ENCODE measurements at places on chromosomes 6 and 20.
A peak's percentile ranks its signal among the peaks of the same experiment; 100 is the strongest.

GRCh38 chr20:24806705-24807676 lies 142.1 kb upstream of the CST7 start:
- no peak for DNase-seq

- DNase-seq = no peak
Measured at GRCh38 chr20:57883761-57884160, 173.9 kb upstream of the PMEPA1 start.

GRCh38 chr6:109466212-109466923 lies 10.8 kb upstream of the MICAL1 start:
- DNase-seq = no peak

- DNase-seq = no peak
Measured at GRCh38 chr6:112298021-112298745, 43.8 kb upstream of the LAMA4 start.

GRCh38 chr6:96683819-96684528 lies 121.0 kb downstream of the FHL5 start:
- no peak for DNase-seq

DNA sequence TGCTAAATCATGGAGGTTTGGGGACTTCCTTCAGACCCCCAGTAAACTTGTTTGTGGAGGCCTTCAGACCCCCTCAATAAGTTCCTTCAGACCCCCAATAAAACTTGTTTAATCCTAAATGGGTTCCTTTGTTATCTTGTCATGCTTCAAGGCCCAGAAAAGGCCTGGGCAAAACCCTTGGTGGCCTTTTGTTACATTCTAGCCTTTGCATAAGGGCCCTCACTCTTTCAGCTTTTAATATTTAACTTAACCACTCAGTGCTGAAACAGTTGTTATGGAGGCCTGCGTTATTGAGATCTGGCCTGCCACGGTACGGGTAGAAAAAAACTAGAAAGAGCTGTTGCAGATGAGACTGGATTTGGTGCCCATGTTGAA lies 4.3 kb upstream of the DYNLRB1 start:
- no peak for DNase-seq

DNA sequence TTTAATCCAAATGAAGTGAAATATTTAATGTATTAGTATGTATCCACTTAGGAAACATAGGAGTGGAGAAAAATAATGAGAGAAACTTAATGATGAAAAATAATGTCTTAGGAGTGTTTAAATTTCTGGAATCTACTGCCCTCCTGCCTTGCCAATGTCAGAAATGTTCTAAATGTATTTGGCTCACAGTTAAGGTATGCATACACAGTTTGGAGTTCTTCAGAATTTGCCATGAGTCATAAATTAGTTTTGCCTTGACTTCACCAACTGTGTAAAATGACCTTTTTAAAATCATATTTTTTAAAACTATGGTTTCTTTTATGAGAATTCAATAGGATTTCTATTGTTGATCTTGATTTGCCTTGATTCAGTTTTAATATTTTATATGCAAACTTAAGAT lies 191.7 kb upstream of the HSF2 start:
- no peak for DNase-seq

DNA sequence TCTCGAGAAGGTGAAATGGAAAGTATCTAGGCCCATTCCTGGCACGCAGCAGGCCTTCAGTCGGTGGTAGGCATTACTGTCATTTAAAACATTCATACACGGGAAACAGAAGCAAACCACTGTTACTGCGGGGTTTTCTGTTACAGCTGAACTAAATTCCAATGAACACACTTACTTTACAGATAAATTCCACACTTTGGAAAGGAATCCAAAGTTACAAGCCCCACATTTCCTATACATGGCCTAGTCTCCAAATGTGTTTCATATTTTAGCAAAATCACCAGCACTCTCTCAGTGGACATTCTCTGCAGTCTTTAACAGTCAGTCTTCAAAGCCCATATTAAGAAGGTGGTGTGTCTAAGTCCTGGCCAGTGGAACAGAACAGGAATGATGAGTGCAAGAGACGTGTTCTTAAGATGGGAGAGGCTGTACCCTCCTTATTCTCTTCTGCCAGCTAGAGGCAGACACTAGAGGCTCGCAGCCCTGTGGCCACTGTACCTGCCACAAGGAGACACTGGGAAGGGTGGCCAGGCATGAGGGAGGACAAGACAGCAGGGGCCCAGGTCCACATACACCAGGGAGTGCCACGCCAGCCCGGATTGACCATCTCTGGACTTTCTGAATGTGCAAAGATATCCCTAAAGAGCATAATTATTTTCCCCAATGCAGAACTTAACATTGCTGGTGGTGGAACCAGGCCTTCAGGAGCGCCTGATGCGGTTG lies 76.4 kb downstream of the CDC5L start:
- DNase-seq = no peak

- DNase-seq = no peak
Measured at GRCh38 chr6:50826037-50826761, 7.5 kb downstream of the TFAP2B start.

DNA sequence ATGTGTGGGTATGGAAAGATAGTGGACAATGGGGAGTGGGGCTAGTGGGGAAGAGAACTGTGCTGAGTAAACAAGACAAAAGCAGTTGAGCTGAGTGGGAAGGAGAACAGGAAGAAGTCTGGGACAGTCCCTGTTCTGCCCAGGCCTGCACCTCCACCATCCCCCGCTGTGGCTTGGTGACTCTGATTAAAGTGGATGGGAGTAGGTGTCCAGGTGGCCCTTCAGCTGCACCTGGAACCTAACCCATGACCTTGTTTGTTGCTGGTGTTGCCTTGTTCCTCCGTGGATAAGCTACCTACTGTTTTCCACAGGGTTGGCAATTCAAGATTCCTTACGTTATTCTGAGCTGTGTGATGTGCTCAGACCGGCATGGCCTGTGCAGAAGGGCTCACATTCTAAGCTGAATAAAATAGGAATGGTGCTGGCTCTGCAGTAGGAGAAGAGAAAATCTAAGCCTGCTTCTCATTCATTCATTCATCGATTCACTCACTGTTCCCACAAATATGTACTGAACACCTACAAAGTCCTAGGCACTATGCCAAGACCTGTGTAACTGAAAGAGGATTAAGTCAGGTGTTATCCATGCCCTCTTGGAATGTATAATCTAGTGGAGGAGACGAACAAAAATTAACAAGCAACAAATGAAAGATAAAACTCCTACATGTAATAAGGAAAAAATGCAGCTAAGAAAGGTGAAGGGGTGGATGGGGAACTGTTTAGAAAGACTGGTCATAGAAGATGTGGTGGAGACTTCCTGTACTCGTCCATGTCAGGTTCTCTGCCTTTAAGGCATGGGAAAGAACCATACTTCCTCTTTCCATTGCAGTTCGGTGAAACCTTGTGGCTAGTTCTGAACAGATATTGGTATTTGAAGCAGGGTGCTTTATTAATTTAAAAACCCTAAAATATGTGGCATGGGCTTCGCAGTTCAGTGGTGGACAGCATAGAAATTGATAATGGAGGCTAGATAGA lies 10.1 kb upstream of the CALHM6 start:
- no peak for DNase-seq

DNA sequence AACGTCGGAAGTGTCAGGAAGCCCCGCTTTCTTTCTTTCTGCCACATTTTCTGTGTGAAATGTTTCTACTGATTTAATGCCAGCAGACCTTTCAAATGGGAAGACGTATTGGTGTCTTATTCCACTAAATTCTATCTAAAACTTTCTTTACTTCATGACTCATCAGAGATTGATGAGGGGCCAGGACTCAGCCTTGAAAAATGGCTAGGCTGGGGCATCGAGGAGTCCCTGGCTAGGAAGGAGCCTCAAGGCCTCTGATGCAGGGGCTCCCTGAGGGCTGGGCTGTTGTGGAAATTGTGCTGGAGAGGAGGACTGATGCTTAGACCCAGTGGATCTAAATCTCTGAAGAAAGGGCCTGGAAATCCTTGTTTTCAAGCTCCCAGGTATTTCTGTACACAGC lies 192.8 kb upstream of the PDE10A start:
- DNase-seq = no peak

DNA sequence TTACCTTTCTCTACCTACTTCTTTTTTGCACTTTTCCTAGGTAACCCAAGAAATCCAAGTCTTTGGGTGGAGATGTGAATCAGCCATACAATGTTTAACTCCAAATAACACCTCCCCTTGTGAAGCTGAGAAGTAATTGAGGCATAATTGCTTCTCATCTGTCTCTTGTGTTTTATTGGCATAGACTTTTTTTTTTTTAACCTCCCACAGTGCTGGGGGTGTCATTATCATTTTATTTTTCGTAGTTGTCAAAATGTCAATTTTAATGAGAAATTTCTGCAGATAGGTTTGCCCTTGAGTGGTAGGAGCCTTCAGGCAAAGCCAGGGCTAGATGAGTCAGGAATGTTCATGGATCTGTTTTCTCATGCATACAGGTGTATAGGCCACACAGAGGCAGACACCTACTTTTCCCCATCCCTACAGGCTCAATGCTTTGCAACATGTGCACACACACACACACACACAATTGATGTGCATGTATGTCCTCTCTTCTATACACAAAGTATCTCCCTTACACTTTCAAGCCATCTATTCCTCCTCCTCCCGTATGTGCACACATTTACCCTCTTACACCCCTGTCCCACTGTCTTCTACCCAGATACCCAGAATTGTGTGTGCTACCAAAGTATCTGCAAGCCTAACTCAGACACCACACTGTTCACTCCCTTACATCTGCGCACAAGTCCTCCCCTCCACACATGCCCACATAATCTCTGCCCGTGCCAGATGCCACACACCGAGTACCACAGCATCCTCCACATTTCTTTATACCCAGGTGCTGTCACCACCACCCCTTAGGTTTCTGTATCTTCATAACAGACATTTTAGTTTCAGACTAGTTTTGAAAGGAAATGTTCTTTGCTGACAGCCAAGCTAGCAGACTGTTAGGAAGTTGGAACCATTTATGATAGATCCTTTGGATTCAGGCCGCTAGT lies 22.0 kb downstream of the RALY start:
- DNase-seq = no peak

GRCh38 chr6:21748343-21749056 lies 154.9 kb downstream of the SOX4 start:
- DNase-seq = no peak

- no peak for DNase-seq
Measured at GRCh38 chr20:33359399-33360261, 41.7 kb downstream of the CDK5RAP1 start.

DNA sequence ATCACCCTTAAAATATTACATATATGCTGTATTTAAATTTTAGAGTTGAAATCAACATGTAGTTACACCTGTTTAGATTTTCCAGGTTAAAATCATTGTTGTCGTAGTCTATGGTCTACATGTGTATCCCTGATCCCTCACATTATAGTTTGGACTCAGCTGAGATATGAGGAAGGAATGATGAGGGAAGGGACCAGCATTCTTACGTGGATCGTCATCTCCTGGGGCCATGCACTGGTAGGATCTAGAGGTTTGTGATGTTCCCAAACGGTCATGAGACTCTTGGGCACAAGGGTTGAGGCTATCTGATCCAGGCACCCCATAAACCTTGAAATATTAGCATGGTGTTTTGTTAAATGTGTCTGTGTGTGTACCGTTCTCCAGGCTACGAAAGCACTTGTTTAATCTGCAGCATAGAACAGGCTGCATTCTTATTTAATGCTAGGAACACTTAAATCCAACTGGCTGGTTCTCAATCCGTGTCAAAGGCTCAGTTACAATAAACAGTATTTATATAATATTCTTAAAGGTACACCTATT lies 55.4 kb downstream of the IPCEF1 start:
- no peak for DNase-seq

- no peak for DNase-seq
Measured at GRCh38 chr6:118061666-118062065, 154.6 kb downstream of the SLC35F1 start.

DNA sequence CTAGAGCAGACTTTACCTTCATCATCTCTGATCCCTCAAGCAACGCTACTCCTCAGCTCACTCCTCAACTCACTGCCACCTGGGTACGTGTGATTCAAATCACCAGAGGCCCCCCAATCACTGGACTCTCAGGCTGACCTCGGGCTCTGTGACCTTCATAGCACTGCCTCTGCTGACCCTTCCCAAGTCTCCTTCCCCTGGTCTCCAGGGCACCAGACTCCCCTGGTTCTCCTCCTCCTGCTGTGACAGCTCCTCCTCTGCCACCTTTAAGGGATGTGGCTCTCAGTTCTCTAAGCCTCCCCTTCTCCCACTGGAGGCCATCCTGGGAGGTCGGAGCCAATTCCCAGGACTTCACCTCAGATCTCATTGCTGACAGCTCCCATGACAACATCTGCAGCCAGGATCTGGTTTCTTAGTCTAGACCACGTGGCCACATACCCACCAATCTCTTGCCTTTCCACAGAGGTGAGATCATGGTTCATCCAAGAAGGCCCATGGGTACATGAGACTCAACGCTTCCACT lies 90.4 kb downstream of the NFATC2 start:
- no peak for DNase-seq

DNA sequence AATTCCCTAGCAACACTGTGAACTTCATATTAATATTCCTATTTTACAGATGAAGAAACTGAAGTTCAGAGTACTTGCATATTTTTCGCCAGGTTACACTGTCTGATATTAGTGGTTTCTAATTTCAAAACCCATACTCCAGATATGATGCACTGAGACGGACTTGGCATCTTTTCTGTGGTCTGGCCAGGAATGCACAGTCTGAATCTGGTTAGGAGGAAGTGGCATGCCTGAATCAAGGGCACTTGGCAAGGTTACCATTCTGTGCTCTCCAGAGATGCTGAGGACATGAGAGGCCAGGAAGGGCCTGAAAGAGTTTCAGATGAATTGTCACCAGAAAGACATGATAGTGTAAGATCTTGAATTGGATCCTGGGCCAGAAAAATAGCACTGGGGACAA lies 150.1 kb downstream of the HAO1 start:
- DNase-seq = no peak

GRCh38 chr6:97049253-97050011 lies 124.9 kb downstream of the KLHL32 start:
- peak; percentile 21 for DNase-seq

DNA sequence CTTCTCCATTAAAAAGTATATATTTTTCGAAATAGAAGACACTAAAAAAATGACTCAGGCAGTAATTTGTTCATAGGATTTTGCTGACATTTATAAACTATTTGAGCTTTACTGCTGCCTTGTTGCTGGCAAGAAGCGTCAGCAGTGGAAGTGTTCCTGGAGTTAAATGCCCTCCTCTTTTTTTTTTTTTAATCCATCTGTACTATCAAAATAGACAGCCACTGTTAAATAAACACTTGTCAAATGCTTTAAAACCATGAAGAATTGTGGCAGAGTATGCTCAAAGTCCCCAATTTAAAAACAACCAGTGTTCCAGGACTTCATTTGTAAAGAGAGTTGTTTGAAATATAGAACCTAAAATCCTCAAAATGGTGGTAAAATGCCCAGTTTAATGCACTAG lies 253.8 kb downstream of the NKAIN2 start:
- no peak for DNase-seq

DNA sequence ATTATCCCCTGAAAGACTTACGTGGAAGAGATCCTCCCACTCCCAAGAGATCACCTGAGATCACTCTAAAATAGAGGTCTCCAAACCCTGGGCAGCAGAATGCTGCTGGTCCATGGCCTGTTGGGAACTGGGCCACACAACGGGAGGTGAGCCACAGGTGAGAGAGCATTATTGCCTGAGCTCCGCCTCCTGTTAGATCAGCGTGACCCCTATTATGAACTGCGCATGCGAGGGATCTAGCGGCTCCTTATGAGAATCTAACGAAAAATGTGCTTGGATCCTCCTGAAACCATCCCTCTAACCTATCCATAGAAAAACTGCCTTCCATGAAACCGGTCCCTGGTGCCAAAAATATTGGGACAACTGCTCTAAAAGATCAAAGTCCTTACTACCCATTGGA lies 1057.4 kb downstream of the EPHA7 start:
- DNase-seq = no peak

- peak; percentile 40 for DNase-seq
Measured at GRCh38 chr6:47044397-47044796, 2.3 kb upstream of the ADGRF1 start.

GRCh38 chr20:25045343-25045712 lies 12.6 kb downstream of the ACSS1 start:
- DNase-seq = no peak

Measured in RKO (cell line).